ENCODE measurements at places on chromosomes 6 and 20. TPM values are rescaled to one million over a fixed set of nuclear protein-coding genes. Genes with fewer than 3 reads are reported as not detected.

Gene GHRH
- polyA plus RNA-seq = not detected

Gene HLA-DQB1
- 66.7 TPM for polyA plus RNA-seq

Gene GLP1R
- polyA plus RNA-seq = not detected

Gene LZTS3
- 0.45 TPM for polyA plus RNA-seq

Gene BEND6
- polyA plus RNA-seq = not detected

Gene SYCP2L
- polyA plus RNA-seq = not detected

Gene ELOVL4
- polyA plus RNA-seq = not detected

Gene GFOD1
- polyA plus RNA-seq = 2.4 TPM

Gene PROKR2
- not detected for polyA plus RNA-seq

Gene TRDN
- polyA plus RNA-seq = not detected

Gene VSX1
- polyA plus RNA-seq = not detected

DNA sequence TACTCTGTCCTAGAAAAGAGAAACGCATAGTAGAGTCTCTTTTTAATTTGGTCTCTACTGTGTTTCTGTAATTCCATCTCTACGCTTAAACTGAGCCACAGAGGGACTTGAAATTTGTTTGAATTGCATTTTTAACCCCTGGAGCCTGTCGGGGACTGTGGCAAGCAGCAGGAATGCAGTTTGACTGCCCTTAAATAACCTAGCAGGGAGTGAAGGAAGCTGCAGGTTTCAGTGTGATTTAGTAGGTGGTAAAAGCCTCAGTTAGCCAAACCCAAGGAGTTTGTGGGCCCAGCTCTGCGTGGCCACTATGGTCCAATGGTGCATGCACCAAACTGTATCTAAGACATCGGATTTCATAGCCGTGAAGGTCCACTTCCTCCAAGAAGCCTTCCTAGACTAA, 70.3 kb upstream of the MC3R start:
- no peak for DNase-seq
- H3K4me1 ChIP-seq = no peaks in the 10 kb centered on the region
- no peaks in the 10 kb centered on the region for H3K36me3 ChIP-seq
- H3K27ac ChIP-seq = no peak overlapping the region
- no peaks in the 10 kb centered on the region for H3K27me3 ChIP-seq

DNA sequence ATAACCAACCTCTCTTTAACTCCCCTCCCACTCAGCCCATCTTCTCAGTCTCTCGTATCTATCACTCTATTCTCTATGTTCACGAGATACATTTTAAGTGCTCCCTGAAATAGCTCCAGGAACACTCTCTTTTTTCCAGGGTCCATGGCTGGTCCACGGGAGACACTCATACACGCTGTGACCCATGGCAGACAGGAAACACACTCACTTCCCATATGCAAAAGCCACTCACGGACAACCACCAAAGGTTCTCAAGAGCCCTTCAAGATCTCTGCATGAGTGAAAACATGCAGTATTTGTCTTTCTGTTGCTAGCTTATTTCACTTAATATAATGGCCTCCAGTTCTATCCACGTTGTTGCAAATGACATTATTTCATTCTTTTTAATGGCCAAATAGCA, 71.4 kb upstream of the PCSK2 start:
- no peaks in the 10 kb centered on the region for H3K4me1 ChIP-seq
- no peak for DNase-seq

GRCh38 chr6:123715006-123715863, 78.5 kb upstream of the TRDN start:
- H3K4me1 ChIP-seq = no peaks in the 10 kb centered on the region
- no peak overlapping the region for H3K4me3 ChIP-seq
- no peaks in the 10 kb centered on the region for H3K36me3 ChIP-seq
- DNase-seq = no peak
- no peak overlapping the region for H3K27ac ChIP-seq
- H3K27me3 ChIP-seq = no peaks in the 10 kb centered on the region

- peak overlapping the region; percentile 9 for H3K27ac ChIP-seq
- H3K4me3 ChIP-seq = peak overlapping the region; percentile 38
- H3K4me1 ChIP-seq = peaks cover 33% of the 10 kb centered on the region
- no peak for DNase-seq
- H3K27me3 ChIP-seq = no peaks in the 10 kb centered on the region
- H3K36me3 ChIP-seq = no peaks in the 10 kb centered on the region
These were observed 352.5 kb upstream of the PRND start for GRCh38 chr20:4369119-4369797.

- H3K27ac ChIP-seq = peak overlapping the region; percentile 60
- no peaks in the 10 kb centered on the region for H3K36me3 ChIP-seq
- no peaks in the 10 kb centered on the region for H3K27me3 ChIP-seq
- no peak for DNase-seq
- peaks cover 61% of the 10 kb centered on the region for H3K4me1 ChIP-seq
- no peak overlapping the region for H3K4me3 ChIP-seq
These were observed 28.9 kb upstream of the RALGAPA2 start for GRCh38 chr20:20741087-20742045.

- peaks cover 30% of the 10 kb centered on the region for H3K4me1 ChIP-seq
- no peaks in the 10 kb centered on the region for H3K27me3 ChIP-seq
- H3K4me3 ChIP-seq = no peak overlapping the region
- H3K36me3 ChIP-seq = no peaks in the 10 kb centered on the region
- no peak for DNase-seq
- H3K27ac ChIP-seq = peak overlapping the region; percentile 60
These were observed 60.8 kb downstream of the DNAH8 start for GRCh38 chr6:38775870-38776269.

GRCh38 chr6:160730911-160731310, 28.9 kb downstream of the PLG start:
- no peaks in the 10 kb centered on the region for H3K4me1 ChIP-seq
- H3K4me3 ChIP-seq = no peak overlapping the region
- no peaks in the 10 kb centered on the region for H3K36me3 ChIP-seq
- H3K27ac ChIP-seq = no peak overlapping the region

DNA sequence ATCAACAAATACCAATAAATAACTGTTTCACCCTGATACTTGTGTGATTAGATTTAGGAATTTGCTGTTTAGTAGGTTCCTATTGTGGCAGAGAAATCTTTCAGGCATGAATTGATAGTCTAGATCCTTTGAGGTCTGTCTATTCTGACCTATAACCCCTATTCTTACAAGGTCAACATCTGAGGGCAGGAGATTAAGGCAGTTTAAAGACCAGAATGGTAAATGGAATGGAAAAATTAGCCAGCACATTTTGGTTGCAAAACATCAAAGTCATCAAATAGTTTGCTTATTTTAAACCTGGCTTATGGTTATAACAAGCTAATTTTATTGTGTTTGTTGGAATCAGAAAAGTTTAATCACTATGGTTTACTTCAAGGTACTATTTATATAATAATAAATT, 78.4 kb downstream of the LIN28B start:
- H3K4me1 ChIP-seq = no peaks in the 10 kb centered on the region
- no peak overlapping the region for H3K27ac ChIP-seq
- no peaks in the 10 kb centered on the region for H3K36me3 ChIP-seq
- no peak overlapping the region for H3K4me3 ChIP-seq
- DNase-seq = no peak
- no peaks in the 10 kb centered on the region for H3K27me3 ChIP-seq

DNA sequence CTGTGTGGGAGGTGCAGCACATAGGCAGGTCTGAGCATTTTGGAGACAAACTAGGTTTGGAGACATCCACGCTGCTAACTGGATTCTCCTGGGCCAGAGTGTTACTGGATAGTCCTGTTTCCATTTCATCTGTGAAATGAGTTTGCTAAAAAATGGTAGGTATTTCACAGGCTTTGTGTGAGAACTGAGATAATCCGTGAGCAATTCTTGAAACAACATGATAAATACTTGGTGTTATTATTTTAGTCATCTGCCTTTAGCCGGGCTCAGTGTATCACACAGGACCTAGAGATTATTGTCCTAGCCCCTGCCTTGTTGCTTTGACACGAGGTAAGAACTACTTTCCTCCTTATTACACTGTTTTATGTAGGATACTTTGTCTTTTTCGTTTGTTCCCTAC, 63.0 kb downstream of the PRR18 start:
- H3K36me3 ChIP-seq = no peaks in the 10 kb centered on the region
- no peak overlapping the region for H3K4me3 ChIP-seq
- H3K27me3 ChIP-seq = no peaks in the 10 kb centered on the region
- no peak overlapping the region for H3K27ac ChIP-seq

GRCh38 chr6:35202066-35202546, 11.7 kb upstream of the SCUBE3 start:
- H3K4me3 ChIP-seq = no peak overlapping the region
- peaks cover 18% of the 10 kb centered on the region for H3K27me3 ChIP-seq
- no peaks in the 10 kb centered on the region for H3K4me1 ChIP-seq
- H3K27ac ChIP-seq = no peak overlapping the region

GRCh38 chr20:9082741-9083140, 13.9 kb downstream of the PLCB4 start:
- no peak overlapping the region for H3K4me3 ChIP-seq
- H3K4me1 ChIP-seq = no peaks in the 10 kb centered on the region
- no peaks in the 10 kb centered on the region for H3K27me3 ChIP-seq

- H3K4me3 ChIP-seq = no peak overlapping the region
- no peak for DNase-seq
- H3K4me1 ChIP-seq = no peaks in the 10 kb centered on the region
These were observed 125.4 kb upstream of the GPR6 start for GRCh38 chr6:109852713-109853112.

DNA sequence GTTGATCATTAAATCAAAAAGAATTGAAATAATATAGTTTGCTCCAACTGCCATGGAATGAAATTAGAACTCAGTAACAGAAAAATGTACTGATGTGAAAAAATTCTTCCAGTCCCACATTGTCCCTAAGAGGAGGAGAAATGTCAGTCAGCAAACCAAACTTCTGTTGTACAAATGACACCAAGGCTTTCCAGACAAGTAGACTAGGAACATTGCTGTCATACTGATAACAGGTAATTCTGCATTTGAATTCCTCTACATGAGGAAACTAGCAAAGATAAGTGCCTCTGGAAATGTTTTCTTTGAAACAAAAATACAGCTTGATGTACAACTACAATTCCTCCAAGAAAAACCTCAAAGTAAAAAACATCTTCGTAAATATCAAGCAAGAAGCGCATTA, 90.2 kb downstream of the HIVEP1 start:
- no peaks in the 10 kb centered on the region for H3K4me1 ChIP-seq
- no peak overlapping the region for H3K4me3 ChIP-seq
- H3K27ac ChIP-seq = no peak overlapping the region
- no peaks in the 10 kb centered on the region for H3K36me3 ChIP-seq

GRCh38 chr20:24836041-24836533, 113.0 kb upstream of the CST7 start:
- H3K36me3 ChIP-seq = no peaks in the 10 kb centered on the region
- H3K27ac ChIP-seq = no peak overlapping the region
- no peaks in the 10 kb centered on the region for H3K27me3 ChIP-seq
- no peak for DNase-seq
- H3K4me1 ChIP-seq = no peaks in the 10 kb centered on the region

DNA sequence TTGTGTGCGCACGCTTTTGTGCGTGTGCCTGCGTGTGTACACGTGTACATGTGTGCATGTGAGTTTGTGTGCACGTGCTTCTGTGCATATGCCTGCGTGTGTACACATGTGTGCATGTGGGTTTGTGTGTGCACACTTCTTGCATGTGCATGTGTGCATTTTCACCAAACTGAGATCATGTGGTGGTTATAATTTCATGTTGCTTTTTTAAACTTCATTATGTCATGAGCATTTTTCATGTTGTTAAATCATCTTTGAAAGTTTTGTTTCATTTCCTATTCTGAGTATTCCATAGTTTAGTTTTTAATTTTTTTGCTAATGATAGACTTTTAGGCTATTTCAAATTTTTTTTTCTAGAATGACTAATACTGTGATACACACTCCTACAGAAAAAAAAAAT, 6.4 kb upstream of the CST3 start:
- H3K27me3 ChIP-seq = no peaks in the 10 kb centered on the region
- H3K36me3 ChIP-seq = no peaks in the 10 kb centered on the region
- H3K27ac ChIP-seq = no peak overlapping the region
- no peak overlapping the region for H3K4me3 ChIP-seq
